ENCODE measurements at places on chromosomes 3 and 15.

GRCh38 chr3:16467393-16467792 is 46.1 kb downstream of the RFTN1 start:
- no peak for DNase-seq

DNA sequence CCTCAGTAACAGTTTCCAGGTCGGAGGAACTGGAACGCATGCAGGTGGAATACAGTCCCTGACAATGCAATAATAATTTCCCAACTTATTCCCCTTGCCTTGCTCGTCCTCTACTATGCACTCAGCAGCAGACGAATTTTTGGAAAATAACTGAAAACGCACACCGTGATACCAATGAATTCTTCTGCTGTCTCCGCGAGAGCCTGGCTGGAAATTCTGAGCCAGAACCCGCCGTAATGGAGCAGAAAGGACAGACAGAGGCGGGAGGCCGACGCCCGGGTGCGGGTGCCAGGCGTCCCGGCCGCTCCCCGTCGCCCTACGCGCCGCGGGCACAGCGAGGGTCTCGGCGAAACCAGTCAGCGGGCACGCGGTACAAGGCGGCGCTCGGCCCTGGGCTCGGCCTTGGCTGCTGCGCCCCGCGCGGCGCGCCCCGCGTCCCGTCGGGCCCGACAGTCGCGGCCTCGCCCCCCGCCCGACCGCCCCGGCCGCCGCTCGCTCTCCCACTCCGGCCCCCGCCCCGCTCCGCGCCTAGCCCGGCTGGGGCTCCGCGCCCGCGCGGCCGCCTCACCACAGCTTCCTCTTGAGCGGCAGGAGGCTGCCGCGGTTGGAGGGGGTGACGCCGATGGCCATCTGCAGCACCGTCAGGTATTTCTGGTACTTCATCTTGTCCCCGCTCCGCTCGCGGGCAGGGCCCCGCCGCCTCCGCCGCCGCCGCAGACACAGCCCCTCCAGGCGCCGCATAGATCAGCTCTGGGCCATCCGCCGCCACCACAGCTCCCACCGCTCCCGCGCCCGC is 114.5 kb upstream of the GOLGA8J start:
- DNase-seq, result no peak

GRCh38 chr3:46669191-46669999 is 24.1 kb downstream of the ALS2CL start:
- DNase-seq, result no peak

DNA sequence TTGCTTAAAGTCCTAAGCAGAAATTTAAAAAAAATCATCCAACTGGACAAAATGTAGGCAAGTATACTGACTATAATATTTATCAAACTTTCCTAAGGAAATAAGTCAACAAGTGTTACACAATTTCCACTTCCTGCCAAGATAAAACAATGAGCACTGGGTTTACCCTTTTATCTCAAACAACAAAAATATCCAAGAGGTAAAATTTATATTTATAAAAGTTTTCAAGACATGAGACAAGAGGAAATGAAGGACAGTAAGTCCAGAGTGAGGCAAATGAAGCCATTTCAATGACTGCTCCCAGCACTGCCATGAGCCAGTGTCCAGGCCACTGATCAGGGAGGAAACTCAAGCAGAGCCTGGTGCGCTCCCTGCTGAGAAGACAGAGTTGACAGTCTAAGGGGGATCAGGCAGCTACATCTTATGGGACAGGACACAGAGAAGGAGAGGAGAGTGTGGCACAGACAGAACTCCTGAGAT is 439.4 kb downstream of the RAP2B start:
- no peak for DNase-seq

DNA sequence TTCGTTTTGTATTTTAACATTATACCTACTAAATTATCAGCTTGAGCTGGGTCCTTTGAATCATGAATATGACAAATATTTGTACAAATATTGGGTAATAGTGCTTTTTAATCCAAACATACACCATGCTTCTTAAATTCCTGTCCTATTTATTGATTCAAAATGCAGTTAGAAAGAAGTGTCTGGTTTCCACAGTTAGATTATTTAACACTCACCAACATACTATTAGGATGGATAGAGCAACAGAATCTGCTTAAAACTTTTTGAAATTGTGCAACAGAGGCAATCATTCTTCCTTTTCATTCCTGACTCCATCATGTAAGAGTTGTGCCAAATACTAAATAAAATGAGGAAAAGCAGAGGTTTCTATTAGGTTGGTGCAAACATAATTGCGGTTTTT is 281.2 kb downstream of the LSAMP start:
- no peak for DNase-seq

GRCh38 chr15:65653341-65653740 is 31.6 kb downstream of the SLC24A1 start:
- DNase-seq, result no peak

DNA sequence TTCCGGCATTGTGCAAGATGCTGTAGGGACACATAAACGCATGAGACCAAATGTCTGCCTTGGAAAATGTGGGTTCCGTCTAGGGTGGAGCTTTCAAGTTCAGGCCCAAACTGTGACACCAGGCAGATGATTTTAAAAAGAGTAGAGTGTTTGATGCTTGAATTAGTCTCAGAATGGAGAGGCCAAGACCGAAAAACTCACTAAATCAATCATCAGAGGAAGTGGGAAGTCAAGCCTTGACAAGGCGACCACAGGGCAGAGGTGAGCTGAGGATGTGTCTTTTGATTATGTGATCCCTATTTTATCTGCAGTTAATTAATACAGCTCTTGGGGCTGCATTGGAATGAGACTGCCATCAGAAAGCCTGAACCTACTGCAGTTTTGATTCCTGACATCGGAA is 275.4 kb downstream of the ABHD5 start:
- DNase-seq, result no peak

DNA sequence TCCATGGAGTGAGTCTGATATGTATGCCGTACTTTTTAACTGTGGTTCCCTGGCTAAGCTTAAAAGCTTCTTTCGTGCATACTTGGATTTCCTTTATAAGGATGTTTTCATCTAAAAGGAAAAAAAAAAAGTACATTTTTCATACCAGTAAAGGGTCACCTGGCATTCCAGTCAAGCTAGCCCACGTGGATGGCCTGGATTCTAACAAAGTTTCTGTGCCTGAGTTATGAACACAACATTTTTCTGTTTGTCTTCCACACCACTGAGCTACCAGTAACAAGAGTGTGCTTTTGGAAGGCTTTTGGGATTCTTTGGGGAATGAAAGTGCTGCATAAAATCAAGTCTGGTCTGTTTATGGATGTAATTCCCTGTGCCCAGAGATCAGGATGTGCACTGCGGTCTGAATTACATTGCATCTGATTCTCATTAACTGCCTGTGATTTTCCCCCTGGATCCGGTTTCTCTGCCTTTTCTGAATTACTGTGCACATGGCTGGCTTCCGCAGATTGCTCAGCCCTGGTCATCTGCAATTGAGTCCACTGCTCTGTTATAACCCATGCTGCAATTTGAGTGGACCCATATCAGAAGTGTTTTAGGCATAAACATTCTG is 38.2 kb upstream of the MAGI1 start:
- no peak for DNase-seq

GRCh38 chr15:34297059-34297458 is 40.5 kb downstream of the SLC12A6 start:
- no peak for DNase-seq

GRCh38 chr15:69988541-69989225 is 109.0 kb downstream of the TLE3 start:
- DNase-seq, result no peak

DNA sequence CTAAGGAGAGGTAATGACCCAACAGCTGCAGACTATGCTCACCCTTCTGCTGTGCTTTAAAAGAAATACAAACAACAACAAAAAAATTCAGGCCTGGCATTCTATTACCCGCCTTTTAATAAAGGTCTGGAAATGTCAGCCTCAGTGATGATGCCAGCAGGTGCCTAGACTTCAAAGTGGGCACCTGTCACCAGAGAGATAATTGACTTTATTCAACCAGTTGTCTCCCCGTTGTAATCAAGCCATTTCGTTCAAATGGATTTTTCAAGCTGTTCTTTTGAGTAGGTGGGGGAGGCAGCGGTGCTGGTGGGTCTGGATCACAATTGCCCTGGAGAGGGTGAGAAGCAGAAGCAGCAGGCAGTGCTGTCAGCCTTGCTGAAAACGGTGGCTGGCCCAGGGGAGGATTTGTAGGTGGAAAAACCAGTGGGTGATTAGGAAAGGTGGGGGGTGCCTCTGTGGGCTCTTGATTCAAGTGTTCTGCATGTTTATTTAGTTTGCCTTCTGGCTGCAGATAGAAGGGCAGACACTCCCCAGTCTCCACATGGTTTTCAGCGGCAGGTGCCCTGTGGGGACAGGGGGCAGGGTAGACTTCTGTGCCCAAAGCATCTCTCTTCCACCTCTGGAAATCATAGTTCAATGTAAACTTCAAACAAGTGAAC is 300.2 kb upstream of the SLCO3A1 start:
- no peak for DNase-seq

- no peak for DNase-seq
Observed at GRCh38 chr15:80557441-80558234, 137.5 kb upstream of the ABHD17C start.

DNA sequence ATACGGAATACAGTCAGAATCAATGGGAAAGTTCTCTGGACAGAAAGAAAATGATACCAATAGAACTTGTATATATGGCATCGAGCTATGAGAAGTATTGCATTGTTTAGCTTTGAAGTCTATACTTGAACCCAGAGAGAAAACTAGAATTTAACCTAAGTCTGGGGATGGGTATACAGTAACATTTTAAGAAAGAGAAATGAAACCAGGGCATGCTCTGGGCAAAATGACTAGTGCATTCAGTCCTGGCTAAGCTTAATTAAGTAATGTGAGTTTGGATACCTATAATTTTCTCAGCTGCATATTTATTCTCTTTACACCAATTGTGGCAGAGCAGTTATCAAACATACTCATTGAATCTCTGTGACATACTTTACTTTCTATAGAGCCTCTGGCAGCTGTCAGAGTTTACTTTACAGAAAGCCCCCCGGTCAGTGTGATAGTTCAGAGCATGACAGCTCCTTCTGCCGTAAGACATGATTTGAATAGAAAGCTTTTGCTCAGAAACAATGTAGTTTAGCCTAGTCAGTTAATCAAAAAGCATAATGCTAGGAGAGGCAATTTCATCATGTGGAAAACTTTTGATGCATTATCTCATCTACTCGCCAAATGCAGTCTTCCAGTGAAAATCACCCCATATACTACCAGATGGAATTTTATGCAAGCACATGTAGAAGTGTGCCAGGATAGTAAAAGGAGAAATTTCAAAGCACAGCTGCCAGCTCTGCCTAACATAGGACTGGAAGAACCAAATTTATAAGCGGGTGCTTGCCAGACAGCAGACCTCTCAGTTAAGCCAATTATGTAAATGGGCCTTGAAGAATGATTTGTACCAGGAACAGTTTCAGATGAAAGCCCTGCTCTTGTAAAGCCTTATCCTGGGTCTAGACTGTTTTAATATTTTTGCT is 40.7 kb downstream of the OXSM start:
- DNase-seq, result no peak

DNA sequence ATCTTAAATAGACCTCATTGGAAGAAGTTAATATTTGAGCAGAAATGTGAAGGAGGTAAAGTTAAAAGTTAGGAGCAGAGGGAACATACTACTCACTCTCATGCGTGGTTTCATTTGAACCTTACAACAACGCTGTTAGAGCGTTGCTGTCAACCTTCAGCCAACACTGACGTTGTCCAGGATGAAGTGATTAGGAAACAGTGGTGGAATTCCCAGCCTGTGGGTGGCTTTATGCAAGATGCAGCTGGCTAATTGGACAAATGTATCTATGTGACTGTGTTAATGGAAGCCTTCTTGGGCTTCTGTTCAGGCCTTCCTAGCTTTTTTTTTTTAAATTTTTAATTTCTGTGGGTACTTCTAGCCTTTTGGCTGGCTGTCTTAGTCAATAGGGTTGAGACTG is 40.5 kb downstream of the PTPRG start:
- DNase-seq, result peak; percentile 53

DNA sequence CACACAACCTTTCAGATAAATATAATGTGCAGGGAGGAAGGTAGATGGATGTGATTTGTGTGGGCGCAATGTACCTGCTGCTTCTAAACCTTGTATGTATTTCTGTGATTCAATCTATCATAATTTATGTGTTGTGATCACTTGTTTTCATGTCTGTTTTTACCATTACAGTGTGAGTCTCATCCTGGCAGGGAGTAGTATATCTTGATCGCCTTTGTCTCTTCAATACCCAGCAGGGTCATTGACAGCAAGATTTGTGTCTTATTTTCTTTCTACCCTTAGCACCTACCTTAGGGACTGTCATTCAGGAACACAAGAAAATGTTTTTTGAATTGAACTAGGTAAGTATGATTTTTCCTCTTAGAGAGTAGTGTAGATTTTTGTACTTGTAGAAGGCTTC is 83.7 kb upstream of the SELENOK start:
- no peak for DNase-seq

GRCh38 chr3:112333381-112334317 is 693 bp downstream of the CD200 start:
- DNase-seq, result no peak

DNA sequence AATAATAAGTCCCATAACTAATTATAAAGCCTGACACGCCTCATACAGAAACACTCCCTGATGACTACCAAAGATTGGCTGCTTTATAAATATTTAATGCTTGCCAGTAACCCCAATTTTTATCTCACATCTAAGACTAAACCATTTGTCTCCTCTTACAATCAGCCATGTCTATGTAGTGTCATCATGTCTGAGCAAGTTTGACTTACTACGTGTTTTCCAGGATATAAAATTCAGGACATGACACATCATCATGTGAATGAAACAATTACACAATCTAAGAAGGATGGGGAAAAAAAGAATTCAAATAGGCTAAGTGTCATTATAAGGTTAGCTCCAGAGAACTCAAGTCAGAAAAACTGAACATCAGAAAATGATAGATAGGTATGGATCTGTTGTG is 208.7 kb downstream of the MECOM start:
- no peak for DNase-seq

DNA sequence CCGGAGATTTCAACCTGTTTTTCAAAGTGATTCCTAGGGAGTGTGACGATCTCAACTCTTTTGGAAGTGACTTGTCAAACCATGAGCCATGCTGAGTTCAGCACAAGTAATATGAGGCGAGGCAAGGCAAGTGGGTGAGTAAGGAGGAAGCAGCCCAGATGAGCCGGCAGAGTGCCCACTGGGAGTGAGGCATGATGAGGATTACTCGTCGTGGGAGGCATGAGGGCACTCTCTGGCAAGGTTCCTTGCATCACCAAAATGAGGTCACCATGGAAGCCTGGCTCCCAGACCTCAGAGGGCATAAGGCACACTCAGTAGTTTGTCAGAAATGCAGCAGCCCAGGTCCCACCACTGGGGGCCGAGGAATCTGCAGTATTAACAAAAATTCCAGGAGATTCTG is 636.1 kb downstream of the MAGI1 start:
- peak; percentile 23 for DNase-seq

GRCh38 chr3:106729481-106729880 is 647.8 kb upstream of the CCDC54 start:
- DNase-seq, result no peak

GRCh38 chr3:9687514-9687913 is 16.1 kb upstream of the CPNE9 start:
- no peak for DNase-seq

GRCh38 chr3:127671523-127672428 is 976 bp upstream of the ABTB1 start:
- no peak for DNase-seq

GRCh38 chr3:191303596-191303995 is 25.6 kb upstream of the CCDC50 start:
- DNase-seq, result no peak
